ENCODE measurements at places on chromosomes 3 and 15. TPM values are rescaled to one million over a fixed set of nuclear protein-coding genes. Genes with fewer than 3 reads are reported as not detected.

- DNase-seq: no peak
Measured at GRCh38 chr15:99406120-99406519, 154.8 kb downstream of the LRRC28 start.

DNA sequence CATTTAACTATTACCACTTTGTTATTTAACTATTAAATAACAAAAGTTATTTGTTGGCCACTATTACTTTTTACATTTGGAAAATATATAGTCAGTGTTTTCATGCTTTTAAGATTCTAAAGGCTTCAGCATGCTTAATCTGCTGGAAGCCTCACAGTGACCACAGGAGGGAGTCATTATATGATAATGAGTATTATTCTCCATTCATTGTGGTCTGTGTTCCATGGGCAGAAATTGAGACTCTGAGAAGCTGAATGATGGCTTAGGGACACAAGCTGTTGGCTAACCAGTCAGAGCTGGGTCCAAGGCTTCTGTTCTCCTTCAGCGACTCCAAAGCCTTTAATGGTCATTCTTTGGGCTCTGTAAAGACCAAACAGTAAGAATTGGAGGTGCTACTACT is 64.7 kb downstream of the BFSP2 start:
- DNase-seq: no peak

DNA sequence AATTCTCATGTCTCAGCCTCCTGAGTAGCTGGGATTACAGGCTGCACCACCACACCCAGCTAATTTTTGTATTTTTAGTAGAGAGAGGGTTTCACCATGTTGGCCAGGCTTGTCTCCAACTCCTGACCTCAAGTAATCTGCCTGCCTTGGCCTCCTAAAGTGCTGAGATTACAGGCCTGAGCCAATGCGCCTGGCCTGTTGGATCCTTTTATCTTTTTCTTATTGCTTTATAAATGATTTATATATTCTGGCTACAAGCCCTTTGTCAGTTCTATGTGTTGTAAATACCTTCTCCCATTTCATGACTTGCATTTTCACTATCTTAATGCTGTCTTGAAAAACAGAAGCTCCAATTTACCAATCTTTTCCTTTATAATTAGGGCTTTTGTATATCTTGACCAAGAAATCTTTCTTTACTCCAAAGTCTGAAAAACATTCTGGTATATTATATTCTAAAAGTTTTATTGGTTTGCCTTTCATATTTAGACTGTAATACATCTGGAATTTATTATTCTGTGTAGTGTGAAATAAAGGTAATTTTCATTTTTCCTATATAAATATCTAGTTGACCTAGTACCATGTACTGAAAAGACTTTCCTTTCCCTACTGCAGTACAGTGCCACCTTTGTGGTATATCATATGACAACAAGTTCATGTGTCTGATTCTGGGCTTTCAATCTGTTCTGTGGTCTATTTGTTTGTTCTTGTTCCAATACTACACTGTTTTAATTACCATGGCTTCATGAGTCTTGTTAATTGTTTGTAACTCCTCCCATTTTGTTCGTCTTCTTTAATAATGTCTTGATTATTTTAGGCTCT is 52.9 kb upstream of the RNU6-1 start:
- DNase-seq: peak; percentile 23

DNA sequence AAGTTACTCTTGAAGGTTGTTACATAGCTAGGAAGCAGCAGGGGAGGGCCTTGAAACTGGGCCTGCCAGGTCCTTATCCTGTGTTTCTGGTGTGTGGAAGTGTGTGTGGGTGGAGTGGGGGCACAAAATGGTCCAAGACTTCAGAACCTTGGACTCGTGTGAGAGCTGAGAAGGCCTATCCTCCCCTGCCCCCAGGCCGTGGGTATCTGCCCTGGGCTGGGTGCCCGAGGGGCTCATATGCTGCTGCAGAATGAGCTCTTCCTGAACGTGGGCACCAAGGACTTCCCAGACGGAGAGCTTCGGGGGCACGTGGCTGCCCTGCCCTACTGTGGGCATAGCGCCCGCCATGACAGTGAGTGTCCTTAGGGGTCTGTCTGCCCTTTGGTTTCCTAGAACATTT is 4.5 kb downstream of the CHRD start:
- DNase-seq: no peak

Gene RARRES1
- 2.9 TPM for polyA plus RNA-seq
